ENCODE measurements at places on chromosomes 11 and 22.

- no peak for DNase-seq
These were observed 81.6 kb downstream of the SHANK2 start for GRCh38 chr11:71170624-71171423.

- DNase-seq: no peak
These were observed 9.6 kb downstream of the SMTNL1 start for GRCh38 chr11:57546869-57547475.

DNA sequence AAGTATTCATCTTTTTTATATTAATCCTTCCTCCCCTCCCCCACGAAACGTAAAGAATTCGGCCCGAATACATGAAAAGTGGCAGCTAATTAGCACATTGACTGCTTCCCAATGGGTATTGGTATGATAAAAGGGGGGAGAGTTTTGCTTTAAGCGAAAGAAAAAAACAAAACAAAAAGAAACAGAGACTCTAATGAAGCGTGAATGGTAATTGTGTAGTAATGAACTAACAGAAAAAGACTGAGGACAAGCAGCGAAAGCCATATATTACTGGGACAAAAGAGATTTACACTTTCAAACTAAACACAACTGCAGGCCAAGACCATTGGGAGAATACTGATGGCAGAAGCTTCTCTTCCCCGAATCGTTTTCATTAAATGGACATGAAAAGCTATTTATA, 2.5 kb downstream of the DBX1 start:
- DNase-seq: no peak

- no peak for DNase-seq
These were observed 25.8 kb downstream of the TSKU start for GRCh38 chr11:76808996-76809395.

DNA sequence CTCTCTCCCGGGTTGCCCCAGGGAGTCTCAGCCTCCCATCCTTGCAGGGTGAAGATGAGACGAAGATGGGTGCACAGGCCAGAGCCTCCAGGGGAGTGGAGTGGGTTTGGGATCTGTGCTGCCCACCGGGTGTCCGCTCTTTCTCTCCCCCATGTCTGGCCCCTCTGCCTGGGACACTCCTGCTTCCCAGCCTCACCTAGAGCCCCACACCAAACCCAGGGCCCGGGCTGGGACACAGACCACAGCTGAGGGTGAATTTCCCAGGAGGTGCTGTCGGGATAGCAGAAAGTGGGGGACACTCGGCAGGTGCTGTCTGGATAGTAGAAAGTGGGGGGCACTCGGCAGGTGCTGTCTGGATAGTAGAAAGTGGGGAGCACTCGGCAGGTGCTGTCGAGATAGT, 25.0 kb upstream of the KRTAP5-7 start:
- DNase-seq: no peak

- DNase-seq: no peak
These were observed 1.5 kb upstream of the IL17RA start for GRCh38 chr22:17083255-17083654.

DNA sequence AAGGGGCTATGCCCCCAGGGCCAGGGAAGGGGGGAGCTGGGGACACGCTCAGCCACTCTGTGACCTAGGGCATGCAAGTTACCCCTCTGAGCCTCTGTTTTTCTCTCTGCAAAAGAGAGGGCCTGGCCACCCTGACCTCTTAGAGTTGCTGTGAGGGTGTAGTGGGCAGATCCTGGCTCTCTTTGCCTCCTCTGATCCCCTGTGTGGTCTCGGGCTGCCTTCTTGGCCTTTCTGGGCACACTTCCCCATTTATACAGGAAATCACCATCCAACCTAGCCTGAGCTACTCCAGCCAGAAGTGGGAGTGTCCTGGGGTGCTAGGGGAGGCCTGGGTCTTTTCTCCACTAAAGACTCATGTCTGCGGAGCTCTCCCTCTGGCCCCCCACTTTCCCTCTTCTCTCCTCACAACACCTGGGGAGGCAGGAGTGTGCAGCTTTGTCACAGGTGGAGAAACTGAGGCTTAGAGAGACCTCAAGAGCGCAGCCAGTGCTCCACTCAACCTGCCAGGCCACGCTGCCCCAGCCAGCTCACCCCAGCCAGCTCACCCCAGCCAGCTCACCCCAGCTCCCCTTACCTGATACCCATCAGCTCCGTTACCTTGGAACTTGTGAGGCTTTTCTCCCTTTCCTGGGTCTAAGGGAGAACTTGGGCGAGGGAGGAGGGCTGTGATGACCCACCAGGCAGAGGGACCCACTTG, 1.4 kb downstream of the AIFM3 start:
- no peak for DNase-seq

GRCh38 chr11:132818951-132819350, 713.4 kb downstream of the OPCML start:
- DNase-seq: no peak

- peak; percentile 49 for DNase-seq
These were observed 9.3 kb downstream of the INS start for GRCh38 chr11:2151500-2152257.

- no peak for DNase-seq
These were observed 100.6 kb upstream of the CD44 start for GRCh38 chr11:35038211-35038928.

DNA sequence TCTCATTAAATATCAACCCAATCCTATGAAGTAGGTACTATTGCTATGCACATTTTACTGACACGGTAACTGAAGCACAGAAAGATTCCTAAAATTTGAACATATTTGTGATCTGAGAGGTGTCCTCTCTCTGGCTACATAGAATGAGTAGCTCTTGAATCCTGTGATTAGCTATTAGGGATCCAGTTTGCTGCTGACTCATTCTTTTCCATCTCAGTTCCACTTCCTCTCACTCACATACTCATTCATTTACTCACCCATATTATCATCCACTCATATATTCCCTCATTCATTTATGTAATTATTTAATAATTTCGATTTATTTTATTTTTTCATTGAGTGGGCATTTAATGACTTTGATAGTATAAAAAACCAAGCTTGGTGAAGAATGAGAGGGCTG, 42.7 kb downstream of the OR5B17 start:
- no peak for DNase-seq

DNA sequence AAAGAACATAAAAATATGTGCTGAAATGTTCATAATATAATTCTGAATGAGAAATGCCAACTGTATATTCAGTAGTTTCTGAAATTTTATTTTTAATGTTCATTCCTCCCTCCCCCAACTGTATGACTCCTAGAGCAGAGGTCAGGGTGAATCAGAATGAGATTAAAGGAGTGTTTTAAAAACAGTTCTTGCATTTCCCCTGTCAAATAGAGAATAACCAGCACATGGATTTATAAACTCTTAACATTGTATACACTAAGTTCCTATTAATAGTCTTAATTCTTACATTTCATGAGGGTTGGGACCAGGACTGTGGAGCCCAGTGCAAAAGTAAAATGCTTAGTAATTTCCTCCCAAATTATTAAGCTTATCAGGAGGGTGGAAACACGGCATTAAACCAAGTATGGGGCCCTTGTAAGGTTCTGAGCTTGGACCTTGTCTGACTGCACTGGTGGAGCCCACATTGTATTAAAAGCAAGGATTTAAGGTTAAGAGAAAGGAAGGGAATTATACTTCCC, 474.6 kb upstream of the RAG2 start:
- no peak for DNase-seq

GRCh38 chr11:12687740-12688139, 13.5 kb downstream of the TEAD1 start:
- DNase-seq: no peak

DNA sequence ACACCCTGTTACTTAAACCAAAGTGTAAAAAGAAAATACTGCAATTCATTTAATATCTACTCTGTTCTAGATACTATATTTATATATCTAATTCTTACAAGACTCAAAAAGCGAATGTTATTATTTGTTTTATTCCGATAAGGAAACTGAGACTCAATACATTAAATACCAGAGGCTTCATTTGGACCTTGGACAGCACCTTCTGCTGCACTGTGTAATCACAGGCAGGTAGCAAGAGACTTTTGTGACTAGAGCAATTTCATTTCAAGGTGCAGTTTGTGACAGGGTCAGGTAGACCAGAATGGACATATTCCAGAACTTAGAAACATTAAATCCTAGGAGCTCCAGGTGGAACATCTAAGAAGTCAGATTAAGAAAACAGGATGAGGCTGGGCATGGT, 21.4 kb upstream of the DNAJB13 start:
- no peak for DNase-seq

DNA sequence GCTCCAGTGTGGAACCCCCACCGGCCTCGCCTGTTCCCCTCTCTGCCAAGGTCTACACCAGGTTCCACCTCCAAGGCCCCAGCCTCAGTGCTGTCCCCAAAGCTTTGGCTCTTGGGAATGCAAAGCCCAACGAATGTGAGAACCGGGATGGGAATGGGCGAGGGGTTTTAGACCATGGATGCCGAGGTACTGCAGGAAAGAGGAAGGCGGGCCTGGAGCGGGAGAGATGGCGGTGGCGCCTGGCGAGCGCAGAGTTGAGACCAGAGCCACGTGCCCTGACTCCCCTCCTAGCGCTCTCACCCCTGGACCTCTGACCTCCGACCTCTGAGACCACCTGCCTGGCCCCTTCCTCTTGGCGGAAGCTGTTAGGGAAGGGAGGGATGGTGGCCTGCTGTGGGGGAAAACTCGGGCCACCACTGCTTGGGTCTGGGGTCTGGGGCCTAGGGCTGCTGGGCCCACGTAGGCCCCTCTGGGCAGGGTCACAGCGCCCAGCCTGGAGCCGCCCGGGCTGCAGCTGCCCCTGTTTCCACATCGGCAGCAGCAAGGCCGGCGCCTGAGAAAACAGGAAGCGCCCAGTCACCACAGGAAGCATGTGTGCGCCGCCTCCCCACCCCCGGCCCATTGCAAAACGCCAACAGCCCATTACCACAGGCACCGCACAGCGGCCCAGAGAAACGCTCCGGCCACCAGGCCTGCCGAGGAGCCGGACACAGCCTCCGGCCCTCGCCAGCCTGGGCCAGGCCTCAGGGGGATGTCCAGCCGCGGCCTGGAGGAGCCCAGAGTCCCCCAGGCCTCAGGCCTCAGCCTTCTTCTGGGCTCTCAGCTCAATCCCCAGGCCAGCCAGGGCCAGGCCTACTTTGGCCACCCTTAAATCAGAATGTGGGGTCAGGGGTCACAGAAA, 13.8 kb upstream of the SLC39A13 start:
- DNase-seq: no peak

DNA sequence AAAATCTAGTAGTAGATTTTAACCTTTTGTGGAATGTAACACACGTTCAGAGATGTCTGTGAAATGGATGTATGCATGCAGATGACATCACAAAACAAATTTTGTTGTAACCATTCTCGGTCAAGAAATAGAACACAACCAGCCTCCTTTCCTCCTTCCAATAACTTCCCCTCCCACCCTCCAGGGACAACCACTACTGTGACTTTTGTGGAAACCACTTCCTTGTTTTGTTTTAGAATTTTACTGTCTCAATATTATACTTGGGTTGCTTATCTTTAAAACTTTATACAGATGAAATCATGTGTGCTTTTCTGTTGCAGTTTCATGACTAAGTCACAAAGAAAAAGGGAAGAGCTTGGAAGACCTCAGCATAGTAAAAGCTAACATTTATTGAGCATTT, 189.4 kb upstream of the NCAM1 start:
- no peak for DNase-seq

GRCh38 chr11:69999721-70000120, 78.4 kb upstream of the ANO1 start:
- DNase-seq: no peak

GRCh38 chr22:45888221-45889092, 88.5 kb downstream of the WNT7B start:
- DNase-seq: no peak

GRCh38 chr22:30523646-30524489, 18.4 kb upstream of the SEC14L4 start:
- no peak for DNase-seq

GRCh38 chr11:120832481-120833238, 191.2 kb upstream of the TBCEL start:
- no peak for DNase-seq

DNA sequence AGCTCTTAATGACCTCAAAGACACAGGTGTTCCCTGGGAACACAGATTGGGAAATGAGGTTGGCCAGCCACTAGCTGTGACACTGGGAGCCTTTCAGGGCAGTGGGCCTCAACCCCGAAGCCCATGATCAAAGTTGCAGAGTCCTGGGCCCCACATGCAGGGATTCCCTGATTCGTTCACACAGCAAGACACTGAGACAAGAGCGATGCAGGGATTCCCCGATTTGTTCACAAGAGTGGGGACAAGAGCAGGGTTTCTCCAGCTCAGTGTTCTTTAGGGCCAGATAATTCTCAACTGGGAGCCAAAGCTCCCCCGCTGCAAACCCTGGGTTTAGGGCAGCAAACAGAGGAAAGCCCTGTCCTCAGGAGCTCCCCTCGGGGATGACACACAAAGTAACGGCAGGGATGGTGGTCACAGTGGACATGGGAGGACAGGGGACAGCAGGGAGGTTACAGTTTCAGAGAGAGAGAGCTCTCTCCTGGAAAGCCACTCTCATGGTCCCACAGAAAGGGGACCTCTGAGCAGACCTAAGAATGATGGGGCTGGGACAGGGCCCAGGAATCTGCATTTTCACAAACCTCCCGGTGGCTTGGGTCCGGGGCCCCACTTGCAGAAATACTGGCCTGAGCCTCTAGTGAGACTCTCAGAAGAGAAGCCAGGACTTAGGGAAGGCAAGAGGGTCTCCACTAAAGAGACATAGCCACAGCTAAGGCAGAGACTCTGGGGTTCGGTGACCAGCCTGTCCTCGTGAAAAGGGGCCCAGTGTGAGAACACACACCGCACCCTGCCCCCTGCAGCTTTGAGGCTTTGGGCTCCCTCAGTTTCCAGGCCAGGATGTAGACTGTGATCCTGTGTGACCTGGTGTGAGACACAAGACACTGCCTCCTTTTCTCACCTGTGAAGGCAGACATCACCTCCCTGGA, 7.4 kb upstream of the GNAZ start:
- DNase-seq: no peak

Measured in LNCaP clone FGC (cell line).